CD4-positive, CD25-positive, alpha-beta regulatory T cell (primary cell): ENCODE measurements at places on chromosomes 3 and 15.
A peak's percentile ranks its signal among the peaks of the same experiment; 100 is the strongest.

- no peak overlapping the region for H3K27ac ChIP-seq
- H3K4me1 ChIP-seq = no peaks in the 10 kb centered on the region
- no peak overlapping the region for H3K4me3 ChIP-seq
- no peaks in the 10 kb centered on the region for H3K36me3 ChIP-seq
- no peak for DNase-seq
Measured at GRCh38 chr15:37903919-37904625, 30.4 kb upstream of the TMCO5A start.

- no peaks in the 10 kb centered on the region for H3K4me1 ChIP-seq
- no peak overlapping the region for H3K27ac ChIP-seq
- no peak for DNase-seq
- H3K27me3 ChIP-seq = peaks cover 2% of the 10 kb centered on the region
- no peak overlapping the region for H3K4me3 ChIP-seq
- no peaks in the 10 kb centered on the region for H3K36me3 ChIP-seq
Measured at GRCh38 chr15:48266024-48266689, 60.1 kb downstream of the SLC12A1 start.

- no peak overlapping the region for H3K4me3 ChIP-seq
- H3K27ac ChIP-seq = no peak overlapping the region
- no peaks in the 10 kb centered on the region for H3K36me3 ChIP-seq
- DNase-seq = no peak
- H3K27me3 ChIP-seq = no peaks in the 10 kb centered on the region
Measured at GRCh38 chr3:9070961-9071360, 107.7 kb upstream of the RAD18 start.

DNA sequence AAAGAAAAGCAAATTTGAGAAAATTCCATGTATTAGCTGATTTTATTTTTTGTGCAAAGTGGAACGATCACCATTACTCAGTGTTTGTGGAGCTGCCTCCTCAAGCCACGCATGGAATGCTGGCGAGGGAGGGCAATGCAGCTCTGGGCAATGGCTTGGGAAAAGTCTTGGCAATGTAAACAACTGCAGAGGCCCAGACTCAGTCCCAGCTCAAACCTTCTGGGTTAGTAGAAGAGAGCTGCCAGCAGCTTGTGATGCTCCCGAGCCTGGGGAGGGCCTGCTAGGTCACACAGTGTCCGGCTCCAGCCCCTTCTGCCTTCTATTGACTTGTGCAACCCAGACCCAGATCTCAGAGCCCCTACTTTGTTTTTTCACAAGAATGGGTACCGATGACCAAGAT lies 4.3 kb downstream of the EPHB1 start:
- no peaks in the 10 kb centered on the region for H3K36me3 ChIP-seq
- DNase-seq = no peak
- no peak overlapping the region for H3K4me3 ChIP-seq
- no peaks in the 10 kb centered on the region for H3K27me3 ChIP-seq
- H3K27ac ChIP-seq = no peak overlapping the region

DNA sequence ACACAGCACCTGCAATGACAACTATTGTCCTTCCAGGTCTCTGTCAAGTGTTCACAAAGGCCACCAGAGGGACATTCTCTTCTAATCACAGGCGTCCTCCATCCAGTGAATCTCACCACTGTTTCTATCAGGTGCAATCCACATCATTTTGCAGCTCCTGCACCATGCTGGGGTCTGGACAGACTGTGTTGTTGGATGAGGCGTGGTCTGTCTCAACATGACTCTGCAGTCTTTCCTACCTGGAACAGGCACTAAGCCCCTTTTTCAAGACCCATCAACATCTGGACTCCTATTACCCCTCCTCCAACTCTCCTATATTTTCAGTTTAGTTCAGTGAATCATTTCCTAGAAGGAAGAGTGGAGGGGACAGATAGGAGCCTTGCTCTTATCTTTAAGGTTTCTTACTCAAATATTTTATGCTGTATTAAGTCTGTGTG lies 31.5 kb upstream of the VEPH1 start:
- H3K27me3 ChIP-seq = no peaks in the 10 kb centered on the region
- H3K4me3 ChIP-seq = no peak overlapping the region
- H3K36me3 ChIP-seq = no peaks in the 10 kb centered on the region

DNA sequence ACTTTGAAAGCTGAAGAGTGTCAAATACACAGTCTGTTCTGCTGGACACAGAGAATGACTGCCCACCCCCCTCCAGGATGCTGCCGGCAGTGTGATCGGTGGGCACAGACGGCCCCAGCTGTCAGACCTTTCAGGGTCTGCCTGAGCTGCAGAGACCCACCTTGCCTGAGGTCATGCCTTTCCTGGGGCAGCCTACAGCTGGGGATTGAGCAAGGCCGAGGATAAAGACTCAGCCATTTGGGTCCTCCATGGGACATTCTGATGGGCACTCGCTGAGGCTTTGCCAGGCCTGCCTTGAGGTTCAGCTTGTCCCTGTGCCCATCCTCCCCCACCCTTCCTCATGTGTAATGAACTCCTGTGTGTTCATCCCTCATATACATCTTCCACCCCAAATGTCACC lies 102.3 kb upstream of the SMAD3 start:
- H3K36me3 ChIP-seq = no peaks in the 10 kb centered on the region
- no peak for DNase-seq

DNA sequence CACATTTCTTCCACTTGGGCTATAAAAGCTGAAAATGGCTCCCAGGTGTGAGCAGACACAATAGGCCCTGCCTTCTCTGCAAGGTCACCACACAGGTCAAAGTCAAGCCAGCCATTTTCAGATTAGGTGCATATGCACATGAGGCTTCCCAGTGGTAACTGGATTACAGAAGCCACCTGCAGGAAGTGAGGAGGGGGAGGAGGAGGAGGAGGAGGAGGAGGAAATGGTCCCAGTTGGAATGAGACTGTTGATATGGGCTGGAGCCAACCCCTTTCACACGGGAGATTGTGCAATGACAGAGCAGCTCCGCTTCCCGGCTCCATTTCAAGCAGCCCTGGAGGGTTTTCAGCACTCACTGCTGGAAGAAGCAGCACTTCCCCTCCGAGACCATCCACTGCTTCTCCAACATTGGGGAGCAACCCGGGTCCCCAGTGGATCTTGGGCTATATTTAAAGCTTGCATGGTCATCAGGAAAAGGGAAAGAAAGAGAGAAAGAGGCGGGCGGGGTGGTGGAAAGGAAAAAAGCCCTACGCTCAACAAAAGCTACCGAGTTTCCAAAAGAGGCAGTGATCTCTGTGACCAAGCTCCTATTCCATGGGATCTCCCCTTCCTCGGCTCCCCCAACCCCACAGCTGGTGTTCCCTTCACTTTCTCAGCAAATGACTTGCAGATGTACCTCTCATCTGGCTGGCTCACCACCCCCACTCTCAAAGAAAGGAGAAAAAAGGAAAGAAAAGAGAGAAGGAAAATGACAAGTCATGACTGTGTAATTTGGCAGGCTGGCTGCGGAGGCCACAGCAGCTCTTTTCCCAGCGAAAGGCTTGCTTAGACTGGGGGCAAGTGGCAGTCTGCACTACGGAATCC lies 58.3 kb downstream of the LRIG1 start:
- H3K27ac ChIP-seq = no peak overlapping the region
- peaks cover 46% of the 10 kb centered on the region for H3K36me3 ChIP-seq
- no peak overlapping the region for H3K4me3 ChIP-seq
- H3K4me1 ChIP-seq = no peaks in the 10 kb centered on the region
- no peak for DNase-seq
- H3K27me3 ChIP-seq = no peaks in the 10 kb centered on the region

- H3K4me3 ChIP-seq = peak overlapping the region; percentile 68
- H3K4me1 ChIP-seq = peaks cover 19% of the 10 kb centered on the region
- H3K36me3 ChIP-seq = no peaks in the 10 kb centered on the region
Measured at GRCh38 chr3:15629860-15630597, 28.5 kb downstream of the BTD start.

- H3K36me3 ChIP-seq = peaks cover 51% of the 10 kb centered on the region
- peak; percentile 62 for DNase-seq
- H3K4me3 ChIP-seq = peak overlapping the region; percentile 30
- H3K27me3 ChIP-seq = no peaks in the 10 kb centered on the region
- peak overlapping the region; percentile 17 for H3K27ac ChIP-seq
- H3K4me1 ChIP-seq = peaks cover 10% of the 10 kb centered on the region
Measured at GRCh38 chr3:155908086-155908485, 37.6 kb downstream of the GMPS start.

DNA sequence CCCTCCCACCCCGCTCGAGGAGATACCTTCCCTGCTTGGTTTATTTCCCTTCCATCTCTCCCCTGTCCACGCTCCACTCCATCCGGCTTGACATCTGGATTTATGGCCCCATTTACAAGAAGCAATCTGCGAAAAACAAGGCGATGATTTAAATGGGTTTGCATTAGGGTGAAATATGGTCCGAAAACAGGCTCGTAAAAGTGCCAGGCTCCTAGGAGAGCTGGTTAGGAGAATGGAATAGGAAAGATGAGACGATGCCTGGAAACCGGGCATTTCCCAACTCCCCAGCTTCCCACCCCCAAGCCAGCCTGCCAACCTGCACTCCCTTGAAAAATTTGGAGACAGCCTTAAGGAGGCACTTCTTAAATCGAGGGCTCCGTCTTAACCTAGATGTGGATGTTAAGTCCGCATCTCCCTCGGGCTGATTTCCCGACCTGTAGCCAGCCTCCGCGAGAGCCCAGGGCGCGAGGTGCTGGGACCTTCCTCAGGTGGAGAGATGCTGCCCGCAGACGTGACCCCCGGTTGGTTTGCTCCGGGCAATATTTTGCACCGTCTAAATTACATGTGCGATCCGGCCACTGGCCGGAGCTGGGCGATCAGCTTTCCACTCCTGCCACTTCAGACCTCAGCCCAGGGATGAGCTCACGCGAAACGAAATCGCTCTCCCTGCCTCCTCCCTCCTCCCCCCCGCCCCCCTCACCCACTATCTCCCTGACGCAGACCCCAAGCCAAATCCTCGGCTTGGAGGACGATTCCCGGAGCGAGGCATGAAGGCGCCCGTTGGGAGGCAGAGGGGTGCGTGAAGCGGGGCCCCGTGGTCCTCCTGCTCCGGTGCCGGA lies 1.3 kb downstream of the GRM7 start:
- H3K27ac ChIP-seq = no peak overlapping the region
- no peaks in the 10 kb centered on the region for H3K27me3 ChIP-seq
- H3K4me1 ChIP-seq = no peaks in the 10 kb centered on the region
- H3K4me3 ChIP-seq = no peak overlapping the region

GRCh38 chr3:23390446-23390845 lies 187.3 kb downstream of the UBE2E2 start:
- DNase-seq = no peak
- no peaks in the 10 kb centered on the region for H3K36me3 ChIP-seq
- H3K27me3 ChIP-seq = no peaks in the 10 kb centered on the region
- H3K4me3 ChIP-seq = no peak overlapping the region

DNA sequence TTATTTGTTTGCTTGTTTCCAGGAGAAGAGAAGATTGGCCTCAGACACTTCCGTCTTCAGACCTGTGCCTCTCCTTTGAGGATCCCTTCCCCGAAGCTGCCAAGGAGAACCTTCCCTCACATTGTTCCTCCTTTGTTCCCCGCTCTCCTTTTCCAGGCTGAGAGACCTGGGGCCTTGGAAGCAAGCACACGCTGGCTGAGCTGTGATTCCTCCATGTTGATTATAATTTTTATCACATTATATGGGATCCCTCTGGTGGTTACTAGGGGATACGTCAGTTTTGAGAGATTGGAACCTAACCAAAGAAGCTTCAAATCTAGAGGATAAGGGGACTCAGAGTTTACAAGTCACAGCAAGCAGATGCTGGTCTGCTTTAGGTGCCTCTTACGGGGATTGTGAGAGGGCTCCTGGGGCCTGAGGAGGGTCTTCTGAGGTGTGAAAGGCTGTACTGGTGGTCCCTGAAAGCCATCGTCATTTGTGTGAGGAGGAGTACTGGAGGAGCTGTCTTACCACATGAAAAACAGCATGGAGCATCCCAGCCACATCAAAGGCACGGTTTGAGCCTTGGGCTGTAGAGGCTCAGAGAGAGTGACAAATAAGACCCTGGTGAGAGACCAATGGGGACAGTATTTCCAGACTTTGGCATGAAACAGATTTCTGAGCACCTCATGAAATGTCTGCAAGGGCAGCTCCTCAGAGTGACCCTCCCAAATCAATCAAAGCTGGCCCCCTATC lies 760.1 kb upstream of the CFAP20DC start:
- H3K27me3 ChIP-seq = no peaks in the 10 kb centered on the region
- H3K36me3 ChIP-seq = no peaks in the 10 kb centered on the region
- no peak overlapping the region for H3K27ac ChIP-seq
- H3K4me1 ChIP-seq = no peaks in the 10 kb centered on the region
- no peak overlapping the region for H3K4me3 ChIP-seq

DNA sequence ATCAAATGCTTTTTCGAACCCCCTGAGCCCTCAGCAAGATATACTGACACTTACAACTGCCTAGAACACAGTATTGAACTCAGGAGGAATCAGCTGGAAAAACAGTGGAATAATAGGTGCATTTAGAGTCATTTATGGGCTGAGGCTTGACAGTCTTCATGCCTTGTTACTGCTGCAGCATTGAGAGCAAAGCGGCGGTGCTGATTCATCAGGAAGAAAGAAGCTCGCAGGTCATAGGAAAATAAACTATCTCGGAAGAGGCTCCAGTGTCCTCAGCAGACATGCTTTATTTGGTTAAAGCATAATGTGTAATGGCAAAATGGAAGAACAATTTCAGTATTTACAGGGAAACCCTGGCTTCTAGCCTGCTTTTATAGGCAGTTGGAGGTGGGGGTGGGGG lies 30.1 kb upstream of the NEO1 start:
- no peak overlapping the region for H3K27ac ChIP-seq
- no peak for DNase-seq
- H3K36me3 ChIP-seq = no peaks in the 10 kb centered on the region
- peaks cover 4% of the 10 kb centered on the region for H3K27me3 ChIP-seq
- H3K4me1 ChIP-seq = no peaks in the 10 kb centered on the region

DNA sequence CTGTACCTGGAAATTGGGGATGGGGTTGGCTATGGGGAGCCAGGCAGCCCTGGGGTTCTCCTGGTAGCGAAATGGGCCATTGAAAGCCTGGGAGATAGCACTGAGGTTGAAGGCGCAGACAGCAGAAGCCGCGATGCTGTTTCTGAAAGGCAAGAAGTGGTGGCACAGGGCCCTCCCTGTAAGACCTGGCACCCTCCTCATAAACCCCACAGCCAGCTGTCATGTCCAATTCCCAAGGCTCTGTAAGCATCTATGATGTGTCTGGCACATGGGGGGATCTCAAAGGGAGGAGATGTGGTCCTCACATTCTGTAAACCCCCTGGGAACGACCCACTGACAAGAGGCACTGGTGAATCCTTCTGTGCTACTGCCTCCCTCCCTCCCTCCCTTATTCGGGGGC lies 104.0 kb downstream of the SEMA5B start:
- no peak for DNase-seq
- H3K36me3 ChIP-seq = no peaks in the 10 kb centered on the region
- peaks cover 4% of the 10 kb centered on the region for H3K4me1 ChIP-seq

- H3K27ac ChIP-seq = no peak overlapping the region
- H3K4me3 ChIP-seq = no peak overlapping the region
- H3K36me3 ChIP-seq = no peaks in the 10 kb centered on the region
Measured at GRCh38 chr15:65423976-65424679, 1.4 kb upstream of the IGDCC4 start.

DNA sequence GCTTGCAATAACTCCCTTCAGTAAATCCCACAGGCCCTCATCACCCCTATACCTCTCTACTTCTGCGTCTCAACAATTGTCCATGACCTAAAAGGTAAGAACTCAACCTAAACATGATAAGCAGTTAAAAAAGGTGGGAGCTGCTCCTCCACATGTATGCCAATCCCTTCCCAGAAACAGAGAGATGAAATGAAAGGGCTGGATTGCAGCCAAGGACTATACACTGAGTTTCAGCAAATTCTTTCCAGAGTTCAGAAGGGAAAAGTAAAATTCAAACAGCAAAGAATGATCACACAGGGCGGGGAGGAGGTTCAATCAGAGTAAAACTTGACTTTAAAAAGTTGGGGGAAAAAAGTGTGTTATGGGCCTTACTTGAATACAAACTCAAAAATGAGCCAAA lies 27.5 kb downstream of the PLOD2 start:
- no peaks in the 10 kb centered on the region for H3K27me3 ChIP-seq
- no peak for DNase-seq
- no peak overlapping the region for H3K27ac ChIP-seq
